ENCODE measurements at places on chromosomes 5 and 9.

DNA sequence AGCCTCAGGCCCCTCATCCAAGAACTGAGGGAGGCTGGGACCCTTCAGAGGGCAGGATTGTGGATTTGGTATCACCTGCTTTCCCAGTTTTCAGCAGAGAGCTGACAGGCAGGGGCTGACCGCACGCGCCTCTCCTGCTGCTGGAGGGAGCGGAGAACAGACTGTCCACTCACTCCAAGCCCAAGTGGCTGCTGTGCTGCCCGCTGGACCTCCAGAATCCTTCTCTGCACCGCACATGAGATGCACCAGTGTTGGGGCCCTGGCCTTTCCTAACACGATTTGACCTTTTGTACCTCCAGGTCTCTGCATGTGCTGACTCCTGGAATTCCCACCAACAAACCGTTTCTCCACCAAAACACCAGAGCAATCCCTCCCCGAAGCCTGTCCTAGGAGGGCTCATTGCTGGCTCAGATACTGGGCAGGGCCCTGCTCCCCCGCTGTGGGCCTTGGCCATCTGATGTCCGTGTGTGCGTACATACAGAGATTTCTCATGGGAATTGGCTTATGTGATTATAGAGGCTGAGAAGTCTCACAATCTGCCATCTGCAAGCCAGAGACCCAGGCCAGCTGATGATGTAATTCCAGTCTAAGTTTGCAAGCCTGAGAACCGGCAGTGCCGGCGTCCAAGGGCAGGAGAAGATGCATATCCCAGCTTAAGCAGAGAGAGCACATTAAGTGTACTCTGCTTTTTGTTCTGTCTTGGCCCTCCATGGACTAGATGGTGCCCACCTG lies 141.7 kb downstream of the GADD45G start:
- no peak for DNase-seq

DNA sequence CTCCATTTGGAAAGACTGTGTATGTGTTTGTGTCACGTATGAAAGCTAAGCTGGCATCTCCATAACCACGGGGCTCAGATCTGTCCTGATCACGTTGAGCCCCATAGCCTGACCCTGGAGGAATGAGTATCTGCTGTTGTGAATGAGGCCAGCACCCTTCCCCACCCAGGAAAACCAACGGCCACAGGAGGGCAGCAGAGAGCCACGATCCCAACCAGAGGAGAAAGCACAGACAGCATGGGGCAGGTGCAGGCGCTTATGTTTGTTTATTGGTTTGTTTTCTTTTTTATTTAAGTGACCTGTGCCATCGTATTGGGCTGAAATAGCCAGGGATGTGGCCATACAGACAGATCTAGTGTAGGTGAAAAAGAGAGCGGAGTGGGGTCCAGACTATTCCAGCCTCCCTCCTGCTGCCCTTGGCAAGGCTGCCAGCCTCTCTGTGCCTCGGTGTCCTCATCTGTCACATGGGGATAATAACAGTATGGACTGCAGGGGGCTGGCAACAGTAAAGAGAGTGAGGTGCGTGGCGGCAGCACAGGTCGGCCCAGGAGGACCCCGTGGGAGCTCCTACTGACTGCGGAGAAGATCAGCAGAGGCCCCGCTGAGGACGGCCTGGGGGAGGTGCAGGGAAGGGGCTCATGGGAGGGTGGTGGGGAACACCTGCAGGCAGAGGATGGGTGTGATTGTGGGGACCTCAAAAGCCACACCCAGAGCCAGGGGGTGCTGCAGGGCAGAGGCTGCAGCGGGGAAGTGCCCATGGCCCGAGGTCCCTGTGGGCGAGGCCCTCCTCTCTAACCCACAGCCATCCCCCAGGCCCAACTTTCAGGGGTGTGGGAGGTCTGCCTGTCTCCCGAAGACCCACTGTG lies 12.1 kb downstream of the OR2V2 start:
- peak; percentile 82 for DNase-seq

DNA sequence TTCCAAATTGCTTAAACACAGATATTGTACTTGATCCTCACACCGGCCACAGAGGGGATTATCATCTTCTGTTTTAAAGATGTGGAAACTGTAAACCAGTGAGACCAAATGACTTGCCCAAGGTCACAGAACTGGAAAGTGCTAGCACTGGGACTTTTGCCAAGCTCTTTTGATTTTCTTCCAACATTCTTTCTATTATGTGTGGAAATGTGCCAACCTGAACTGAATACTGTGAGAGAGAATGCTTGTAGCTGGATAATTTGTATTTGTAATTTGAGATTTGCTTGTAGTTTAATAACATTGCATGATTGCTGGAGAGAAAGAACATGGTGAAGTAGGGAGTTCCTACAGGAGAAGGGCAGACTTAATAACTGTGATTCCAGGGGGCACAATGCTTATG lies 977.9 kb upstream of the NUDT12 start:
- DNase-seq = no peak

DNA sequence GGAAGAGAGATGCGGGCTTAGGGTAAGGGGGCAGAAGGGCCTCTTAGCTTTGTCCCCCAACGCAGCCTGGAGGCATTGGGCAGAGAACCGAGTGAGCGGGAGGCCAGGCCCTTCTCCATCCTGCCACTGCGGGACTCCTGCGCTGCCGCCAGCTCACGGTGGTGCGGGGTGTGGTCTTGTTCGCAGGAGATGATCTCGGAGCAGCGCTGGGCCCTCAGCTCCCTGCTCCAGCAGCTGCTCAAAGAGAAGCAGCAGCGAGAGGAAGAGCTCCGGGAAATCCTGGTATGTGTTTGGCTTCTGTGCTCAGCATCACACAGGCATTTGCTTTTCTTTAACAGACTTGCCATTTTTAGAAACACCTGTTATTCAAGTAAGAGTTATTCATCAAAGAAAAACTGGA lies 41.3 kb downstream of the LRSAM1 start:
- DNase-seq = no peak

DNA sequence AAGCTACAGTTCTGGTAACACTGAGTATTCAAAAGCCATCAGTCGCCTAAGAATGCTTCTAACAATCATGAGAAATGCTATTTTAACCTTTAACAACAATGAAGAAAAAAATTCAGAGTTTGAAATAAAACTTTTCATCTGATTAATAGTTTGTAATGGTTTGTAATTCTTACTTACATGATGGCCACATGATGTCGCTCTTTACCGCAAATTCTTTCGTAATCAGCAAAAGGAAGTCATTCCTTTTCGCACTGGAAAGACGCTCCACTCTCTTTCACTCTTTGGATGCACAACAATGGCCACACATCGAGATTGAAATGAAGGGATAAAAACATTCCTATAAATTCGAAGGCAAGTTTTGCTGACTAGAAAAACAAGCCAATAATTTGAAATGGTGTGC lies at the start of gene PCDHA7:
TSS of gene PCDHA7 (plus strand) at position 277 of the 400 bp plus-strand sequence. CDS start at position 392, 115 bp downstream.
- no peak for DNase-seq

DNA sequence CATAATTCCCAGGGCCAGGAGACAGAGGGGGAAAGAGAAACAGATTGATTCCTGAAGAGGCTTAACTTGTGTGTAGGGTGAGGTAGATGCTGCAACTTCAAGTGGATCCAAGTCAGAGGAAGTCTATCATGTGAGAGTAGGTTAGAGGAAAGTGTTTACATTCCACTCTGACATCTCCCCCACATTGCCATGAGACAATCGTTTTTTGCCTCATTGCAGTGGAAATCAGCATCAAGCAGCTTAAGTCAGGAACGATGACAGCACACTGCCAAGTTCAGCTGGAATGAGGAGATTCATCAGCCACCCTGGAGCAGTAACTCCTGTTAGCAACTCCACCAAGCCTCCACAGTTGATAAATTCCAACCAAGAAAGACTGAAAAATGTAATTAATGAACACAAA lies 689.7 kb upstream of the MEF2C start:
- peak; percentile 36 for DNase-seq

DNA sequence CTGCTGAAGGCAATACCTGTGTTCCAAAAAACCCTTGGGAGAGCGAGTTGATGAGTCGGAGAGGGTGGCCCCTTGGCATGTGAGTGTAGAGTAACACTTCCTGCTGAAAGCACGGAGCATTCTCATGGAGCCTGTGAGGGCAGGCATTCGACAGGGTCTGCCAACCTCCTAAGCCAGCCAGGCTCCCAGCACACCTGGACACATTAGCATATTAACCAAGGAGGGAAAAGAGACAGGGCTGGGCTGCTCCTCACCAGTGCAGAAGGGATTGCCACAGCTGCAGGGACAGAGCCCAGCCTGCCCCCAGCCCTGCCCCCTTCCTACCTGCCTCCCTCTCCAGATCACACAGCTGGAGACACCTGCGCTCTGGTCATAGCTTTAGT lies 46.4 kb upstream of the SEMA4D start:
- no peak for DNase-seq

GRCh38 chr5:158565017-158565789 lies 534.5 kb downstream of the EBF1 start:
- DNase-seq = no peak

DNA sequence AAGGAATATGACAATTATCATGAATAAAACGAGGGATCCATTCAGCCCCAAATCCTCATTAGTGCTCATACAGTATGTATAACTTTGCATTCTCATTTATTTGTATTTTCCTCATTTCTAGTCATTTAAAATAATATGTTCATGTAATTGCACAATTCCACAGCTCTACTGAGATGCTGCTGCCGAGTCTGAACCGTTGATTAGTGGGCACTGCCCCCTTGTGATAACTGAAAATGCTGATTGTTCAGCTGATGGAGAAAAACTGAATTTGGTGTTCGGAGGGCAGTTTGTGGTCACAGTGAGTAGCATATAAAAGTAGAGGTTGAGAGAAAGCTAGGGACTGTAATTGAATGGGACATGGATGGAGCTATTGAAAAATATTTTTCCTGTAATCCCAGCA lies 12.2 kb upstream of the GPR151 start:
- DNase-seq = no peak

GRCh38 chr5:79785983-79786382 lies 96.3 kb downstream of the CMYA5 start:
- no peak for DNase-seq

DNA sequence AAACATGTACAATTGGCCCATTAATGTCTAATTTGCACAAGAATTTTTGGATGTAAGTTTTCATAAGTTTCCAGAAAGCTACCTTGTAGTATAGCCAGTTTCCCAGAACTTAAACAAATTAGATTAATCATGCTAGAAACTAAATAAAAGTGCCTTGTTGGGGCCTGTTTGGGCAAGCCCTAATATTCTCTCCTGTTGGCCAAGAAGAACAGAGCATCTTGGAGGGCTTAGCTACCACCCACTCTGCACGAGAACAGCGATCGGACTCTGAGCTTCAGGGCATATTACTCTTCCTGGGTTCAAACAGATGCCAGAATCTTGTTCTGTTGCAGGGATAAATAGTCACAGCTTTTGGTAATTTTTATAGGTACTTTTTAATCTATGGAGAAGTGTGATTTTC lies 88.2 kb downstream of the GAS1 start:
- no peak for DNase-seq
